ENCODE measurements at places on chromosomes 2 and 18. TPM values are rescaled to one million over a fixed set of nuclear protein-coding genes. Genes with fewer than 3 reads are reported as not detected.

The CNDP1 gene
- total RNA-seq, result 0.15 TPM

The HNMT gene
- total RNA-seq, result 52.8 TPM

The GPR45 gene
- total RNA-seq, result not detected

The RNU2-63P gene
- not detected for total RNA-seq

The PLEKHH2 gene
- total RNA-seq, result 24.6 TPM

The DHRS9 gene
- total RNA-seq, result 0.15 TPM

The FABP1 gene
- total RNA-seq, result not detected

The TGFA gene
- total RNA-seq, result 1.6 TPM

The L3MBTL4 gene
- total RNA-seq, result 0.46 TPM

The MC2R gene
- total RNA-seq, result not detected

The FAM237A gene
- not detected for total RNA-seq

The ACADL gene
- total RNA-seq, result 0.58 TPM
